Esophagus mucosa (tissue), 1 donor: ENCODE measurements at places on chromosomes 4 and X. TPM values are rescaled to one million over a fixed set of nuclear protein-coding genes. Genes with fewer than 3 reads are reported as not detected.
A peak's percentile ranks its signal among the peaks of the same experiment; 100 is the strongest.

The CDX4 gene
- not detected for total RNA-seq

The CLDN34 gene
- total RNA-seq: 0.20 TPM

The WDFY3 gene
- total RNA-seq: 46.7 TPM

The HSFX1 gene
- total RNA-seq: 0.32 TPM

The EDA gene
- 1.5 TPM for total RNA-seq

The DRP2 gene
- total RNA-seq: 0.04 TPM

The LRBA gene
- total RNA-seq: 41.1 TPM

The BMP3 gene
- 0.28 TPM for total RNA-seq

The DCAF12L1 gene
- total RNA-seq: not detected

The CYBB gene
- total RNA-seq: 2.4 TPM

The TCP11X2 gene
- total RNA-seq: not detected

The GAK gene
- total RNA-seq: 69.1 TPM

The RS1 gene
- not detected for total RNA-seq

The SUPT20HL1 gene
- not detected for total RNA-seq

The SPOCK3 gene
- total RNA-seq: not detected

The GAGE13 gene
- not detected for total RNA-seq

The TCEANC gene
- 2.0 TPM for total RNA-seq

GRCh38 chrX:64229154-64229553, 1.3 kb downstream of the ASB12 start:
- no peak for ATAC-seq

DNA sequence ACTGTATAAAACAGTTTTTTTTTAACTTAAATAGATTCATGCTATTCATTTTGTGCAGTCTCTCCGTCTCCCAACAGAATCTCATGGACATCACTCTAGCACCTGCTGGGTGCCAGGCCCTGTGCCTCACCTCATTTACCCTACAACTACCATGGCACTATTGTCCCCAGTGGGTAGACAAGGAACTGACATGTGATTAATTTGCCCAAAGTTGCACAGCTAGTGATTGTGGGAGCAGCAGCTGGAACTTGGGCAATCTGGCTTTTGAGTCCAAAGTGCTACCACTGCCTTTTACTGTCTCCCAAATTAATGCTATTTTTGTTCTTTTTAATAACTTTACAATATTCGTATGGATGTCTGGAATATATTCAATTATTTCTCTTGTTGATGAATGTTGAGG, 11.2 kb upstream of the PGRMC2 start:
- peak; percentile 45 for ATAC-seq

GRCh38 chrX:132918523-132918922, 39.9 kb downstream of the HS6ST2 start:
- no peak for ATAC-seq

- ATAC-seq: no peak
Observed at GRCh38 chr4:76535603-76536372, 100.8 kb downstream of the SHROOM3 start.

- ATAC-seq: no peak
Observed at GRCh38 chr4:176376032-176376614, 56.4 kb downstream of the SPCS3 start.

DNA sequence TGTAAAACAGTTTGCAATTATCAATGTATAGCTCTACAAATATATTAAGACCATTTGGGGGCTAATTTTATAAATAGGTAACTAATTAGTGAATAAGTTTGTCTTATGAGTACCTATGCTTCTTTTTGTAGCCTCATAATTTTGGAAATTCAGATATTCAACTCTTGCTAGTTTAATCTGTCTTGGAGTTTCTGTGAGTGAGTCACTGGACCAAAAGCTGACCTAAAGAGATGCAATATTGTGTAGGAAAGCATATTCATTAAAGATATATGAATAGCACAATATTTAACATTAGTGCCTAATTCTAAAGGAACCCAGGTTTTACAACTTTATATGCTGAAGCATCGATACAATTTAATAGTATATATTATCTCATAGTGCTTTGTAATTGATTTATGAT, 161.3 kb upstream of the PCDH18 start:
- no peak for ATAC-seq

DNA sequence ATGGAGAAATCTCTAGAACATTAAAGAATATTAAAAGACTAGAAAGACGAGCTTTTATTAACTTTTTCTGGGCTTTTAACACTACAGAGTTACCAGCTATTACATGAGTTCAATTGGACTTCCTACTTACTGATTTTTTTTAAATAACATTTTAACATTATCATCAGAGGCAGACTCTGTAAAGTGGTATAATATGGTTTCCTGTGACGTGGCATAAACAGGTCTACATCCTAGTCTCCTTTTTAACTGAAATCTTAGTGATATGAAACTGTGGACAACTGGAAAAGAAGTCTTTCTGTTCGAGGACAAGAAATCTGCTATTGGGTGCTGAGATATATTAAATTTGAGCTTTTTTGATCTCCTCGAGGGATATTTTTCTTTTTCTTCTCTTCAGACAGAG, 48.7 kb upstream of the ABCG2 start:
- ATAC-seq: no peak

DNA sequence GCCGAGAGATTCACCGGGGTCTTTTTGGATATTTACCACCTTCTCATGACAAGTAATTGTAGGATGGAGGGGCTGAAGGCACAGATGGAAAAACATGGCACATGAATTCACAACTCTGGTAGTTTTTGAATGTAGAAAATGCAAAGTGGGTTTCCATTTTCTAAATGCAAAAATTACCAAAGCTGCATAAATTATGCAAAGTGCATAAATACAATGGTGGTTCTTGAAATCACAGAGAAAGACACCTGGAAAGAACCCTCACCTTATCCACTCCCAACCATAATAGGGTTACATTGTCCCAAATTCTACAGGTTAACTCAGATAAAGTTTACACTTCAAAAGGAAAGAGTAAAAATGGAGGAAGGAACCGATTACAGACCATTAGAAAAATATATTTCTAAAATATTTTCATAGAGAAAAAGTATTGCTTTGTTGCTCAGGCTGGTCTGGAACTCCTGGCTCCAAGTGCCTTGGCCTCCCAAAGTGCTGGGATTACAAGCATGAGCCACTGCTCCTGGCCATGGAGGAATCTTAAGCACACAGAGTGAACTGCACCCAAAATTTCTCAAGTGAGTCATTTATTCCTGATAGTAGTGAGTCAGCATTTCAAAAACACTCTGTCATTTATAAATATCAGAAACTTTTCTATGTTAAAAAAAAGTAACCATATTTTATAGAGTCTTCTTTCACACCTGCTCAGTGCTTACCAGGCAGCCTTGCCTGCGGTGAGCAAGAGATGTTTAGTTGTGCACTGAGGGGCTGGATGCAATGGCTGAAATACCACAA, 101.4 kb downstream of the FIP1L1 start:
- ATAC-seq: peak; percentile 79

DNA sequence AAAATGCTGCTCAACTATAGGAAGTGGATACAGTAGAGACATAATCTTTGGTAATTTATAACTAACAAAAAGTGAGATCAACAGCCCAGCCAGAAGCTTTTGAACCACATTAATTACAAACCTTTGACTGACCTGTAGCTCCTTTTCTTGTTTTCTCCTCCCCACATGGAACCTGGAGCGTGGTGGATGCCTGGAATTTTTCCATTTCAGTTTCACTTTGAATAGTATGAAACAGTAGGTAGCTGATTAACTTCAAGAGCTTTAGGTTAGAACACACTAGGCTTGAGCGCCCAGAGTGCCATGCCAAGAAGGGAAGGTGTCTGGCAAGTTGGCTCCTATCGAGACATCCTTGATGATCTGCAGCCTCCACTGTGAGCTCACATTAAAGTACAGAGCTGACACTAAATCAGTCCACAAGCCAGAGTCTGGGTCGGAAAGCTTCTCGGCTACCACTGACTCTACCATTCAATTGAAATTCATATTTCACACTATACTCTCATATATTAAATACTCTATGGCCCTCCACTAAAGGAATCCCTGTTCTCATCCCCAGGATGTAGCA, 143.4 kb downstream of the GLRA2 start:
- ATAC-seq: no peak

DNA sequence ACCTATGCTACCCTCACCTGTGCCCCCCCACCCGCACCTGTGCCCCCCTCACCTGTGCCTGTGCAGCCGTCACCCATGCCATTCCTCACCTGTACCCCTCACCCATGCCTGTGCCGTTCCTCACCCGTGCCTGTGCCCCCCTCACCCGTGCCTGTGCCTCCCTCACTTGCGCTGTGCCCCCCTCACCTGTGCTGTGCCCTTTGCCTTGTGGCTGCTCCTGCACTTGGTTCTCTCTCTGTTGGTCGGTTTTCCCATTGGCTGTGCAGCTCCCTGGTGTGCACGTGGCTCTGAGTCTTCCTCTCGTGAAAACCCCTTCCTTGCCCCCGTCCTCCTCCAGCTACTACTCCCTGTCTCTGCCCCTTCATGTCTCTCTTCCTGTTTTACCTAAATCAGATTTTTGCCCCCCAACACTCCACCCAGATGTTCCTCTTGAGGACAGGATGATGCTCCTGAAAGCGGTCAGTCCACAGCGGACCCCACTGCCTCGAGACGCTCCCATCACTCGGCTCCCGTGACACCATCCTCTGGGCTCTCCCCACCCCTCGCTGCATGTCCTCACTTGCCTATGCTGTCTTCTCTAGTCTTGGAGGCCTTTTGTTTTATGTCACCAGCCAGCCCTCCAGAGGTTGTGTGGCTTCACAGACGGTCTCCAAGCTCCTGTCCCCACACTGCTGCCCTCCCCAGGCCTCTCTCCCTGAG, 6.8 kb downstream of the MAEA start:
- ATAC-seq: peak; percentile 11

- no peak for ATAC-seq
Observed at GRCh38 chr4:15253349-15253748, 174.5 kb upstream of the C1QTNF7 start.

GRCh38 chrX:30181353-30181752, 34.0 kb upstream of the MAGEB2 start:
- no peak for ATAC-seq

DNA sequence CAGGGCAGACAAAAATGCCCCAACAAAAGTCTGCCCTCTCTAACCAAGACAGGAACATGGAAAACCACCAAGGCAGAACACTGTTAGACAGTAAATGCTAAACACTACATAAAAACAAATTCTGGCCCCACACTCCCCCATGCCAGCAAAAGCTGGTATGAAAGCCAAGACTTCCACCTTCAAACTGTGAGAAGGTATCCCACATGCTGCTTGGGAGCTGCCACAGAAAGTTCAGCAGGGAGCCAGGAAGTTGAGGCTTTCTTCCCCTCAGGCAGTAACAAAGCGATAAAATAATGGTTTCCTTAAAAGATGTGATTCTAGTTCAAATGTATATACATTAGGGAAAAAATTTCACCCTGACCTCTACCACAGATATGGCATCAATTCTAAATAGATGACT, 770.4 kb upstream of the NDST4 start:
- no peak for ATAC-seq

GRCh38 chrX:14356401-14356800, 172.9 kb upstream of the GLRA2 start:
- no peak for ATAC-seq

DNA sequence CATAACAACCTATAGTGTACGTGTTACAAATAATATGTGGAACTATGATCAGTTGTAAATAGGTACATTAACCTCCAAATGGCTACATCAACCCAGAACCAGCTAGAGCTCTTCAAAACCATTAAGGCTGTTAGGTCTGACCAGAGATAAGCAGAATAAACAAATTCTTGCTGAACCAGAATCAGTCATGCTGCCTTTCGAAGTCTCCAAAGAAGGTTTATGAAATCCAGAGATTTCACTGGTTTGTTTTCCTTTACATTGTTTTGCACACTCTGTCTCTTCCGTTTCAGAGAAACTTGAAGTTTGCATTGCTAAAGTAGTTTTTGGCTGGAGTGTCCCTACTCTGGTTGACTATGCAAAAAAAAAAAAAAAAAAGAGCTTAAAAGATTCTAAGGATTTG, 177.3 kb upstream of the SLIT2 start:
- no peak for ATAC-seq

DNA sequence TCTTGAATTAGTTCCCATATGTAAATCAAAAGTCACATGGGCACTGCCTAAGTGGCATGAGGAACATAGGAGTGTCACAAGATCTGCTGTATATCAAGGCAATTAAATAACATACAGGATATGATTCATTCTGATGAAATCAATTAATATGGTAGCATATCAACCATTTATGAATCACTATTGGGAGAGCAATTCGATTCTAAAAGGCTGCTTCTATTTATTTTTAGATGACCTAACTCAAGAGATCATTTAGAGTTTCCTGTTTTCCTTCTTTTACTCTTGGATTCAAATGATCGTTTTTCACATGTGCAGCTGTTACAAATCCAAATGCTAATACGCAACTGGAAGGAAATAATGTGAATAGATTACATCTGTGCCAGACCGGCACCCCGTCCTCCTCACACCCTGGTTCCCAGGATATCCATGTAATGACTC, 81.9 kb downstream of the HCCS start:
- peak; percentile 30 for ATAC-seq

- ATAC-seq: no peak
Observed at GRCh38 chrX:630007-630611, 482 bp upstream of the SHOX start.

GRCh38 chr4:8832113-8832915, 39.3 kb downstream of the HMX1 start:
- no peak for ATAC-seq

GRCh38 chr4:145535202-145535601, 53.5 kb downstream of the SMAD1 start:
- ATAC-seq: no peak

DNA sequence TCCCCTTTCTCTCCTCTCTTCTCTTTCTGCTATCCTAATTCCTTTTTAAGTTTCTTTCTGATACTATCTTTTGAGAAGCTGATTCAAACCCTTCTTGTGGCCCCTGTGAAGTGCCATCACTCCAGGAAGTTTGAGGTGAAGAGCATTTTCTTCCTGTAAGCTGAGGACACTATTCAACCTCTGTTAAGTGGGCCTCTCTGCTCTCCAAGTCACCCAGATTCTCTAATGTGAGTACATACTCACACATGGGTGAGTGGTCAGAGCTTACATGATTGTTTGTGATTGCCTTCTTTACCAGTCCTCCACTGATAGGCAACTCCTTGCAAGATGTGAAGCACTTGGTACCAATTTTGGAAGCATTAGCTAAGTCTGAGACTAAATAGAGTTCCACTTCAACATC, 18.4 kb upstream of the SMIM10L2A start:
- ATAC-seq: no peak

DNA sequence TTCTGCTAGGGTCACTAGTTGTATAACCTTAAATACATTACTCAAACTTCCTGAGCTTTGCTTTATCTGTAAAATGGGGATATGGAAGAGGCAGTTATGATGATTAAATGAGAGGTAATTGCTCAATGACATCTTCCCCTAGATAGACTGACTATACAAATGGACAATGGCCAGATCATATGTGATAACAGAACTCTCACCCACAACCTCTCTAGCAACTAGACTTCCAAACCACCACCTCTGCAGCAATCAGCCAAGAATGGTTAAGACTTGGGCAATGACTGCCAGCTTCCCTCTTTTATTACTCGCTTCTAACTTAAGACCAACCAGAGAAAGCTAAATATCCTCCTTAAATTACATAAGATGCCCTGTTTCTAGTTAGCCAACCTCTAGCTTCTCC, 2.9 kb upstream of the SEPSECS start:
- ATAC-seq: no peak
